ENCODE measurements at places on chromosomes 3 and 15. TPM values are rescaled to one million over a fixed set of nuclear protein-coding genes. Genes with fewer than 3 reads are reported as not detected.

The CELF6 gene
- 0.18 TPM for total RNA-seq

The EFCC1 gene
- not detected for total RNA-seq

The MYZAP gene
- total RNA-seq, result 0.18 TPM

The GRAMD2A gene
- not detected for total RNA-seq

The ALPK3 gene
- total RNA-seq, result 0.20 TPM

The ITIH1 gene
- not detected for total RNA-seq

The RETNLB gene
- not detected for total RNA-seq

The POC1A gene
- 25.6 TPM for total RNA-seq

DNA sequence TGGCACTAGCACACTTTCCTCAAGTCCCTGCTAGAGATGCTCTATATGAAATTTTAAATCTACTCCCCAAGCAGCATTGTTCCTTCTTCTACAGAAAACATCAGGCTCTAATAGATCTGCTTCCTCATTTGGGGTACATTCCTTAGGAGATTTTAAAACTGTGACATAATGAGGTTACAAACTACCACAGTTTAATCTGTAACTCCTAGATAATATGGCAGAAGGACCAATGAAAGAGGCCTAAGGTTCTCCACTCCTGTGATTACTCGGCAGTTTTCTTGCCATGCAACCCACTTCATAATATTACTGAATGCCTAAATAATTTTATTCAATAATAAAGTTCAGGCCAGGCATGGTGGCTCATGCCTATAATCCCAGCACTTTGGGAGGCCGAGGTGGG lies 16.1 kb downstream of the ZNF106 start:
- DNase-seq, result no peak

DNA sequence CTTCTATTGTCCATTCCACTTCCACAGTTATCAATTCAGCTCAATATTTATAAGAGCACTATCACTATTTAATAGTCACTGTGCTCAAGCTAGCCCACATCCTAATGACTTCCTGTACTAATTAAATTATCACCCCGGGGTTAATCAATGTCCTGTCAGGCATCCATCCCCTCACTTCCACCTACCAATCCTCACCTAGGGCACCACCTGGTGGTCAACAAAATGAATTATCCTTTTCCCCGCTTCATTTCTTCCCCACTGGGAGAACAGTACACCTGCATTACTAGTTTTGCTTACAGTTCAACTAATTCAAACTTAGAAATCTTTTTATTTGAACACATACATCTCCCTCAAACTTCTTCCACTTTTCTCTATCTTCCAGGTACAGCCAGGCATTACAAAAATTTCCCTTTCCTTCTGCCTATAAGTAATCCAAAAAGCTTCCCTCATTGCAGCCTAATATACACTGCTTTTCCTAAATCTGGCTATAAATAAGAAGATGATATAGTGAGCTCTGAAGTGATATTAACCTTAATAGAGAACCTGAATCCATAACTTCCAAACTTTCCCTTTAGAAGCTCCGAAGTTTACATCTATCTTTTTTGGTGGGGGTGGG lies 68.5 kb downstream of the TMCC1 start:
- DNase-seq, result peak; percentile 49

DNA sequence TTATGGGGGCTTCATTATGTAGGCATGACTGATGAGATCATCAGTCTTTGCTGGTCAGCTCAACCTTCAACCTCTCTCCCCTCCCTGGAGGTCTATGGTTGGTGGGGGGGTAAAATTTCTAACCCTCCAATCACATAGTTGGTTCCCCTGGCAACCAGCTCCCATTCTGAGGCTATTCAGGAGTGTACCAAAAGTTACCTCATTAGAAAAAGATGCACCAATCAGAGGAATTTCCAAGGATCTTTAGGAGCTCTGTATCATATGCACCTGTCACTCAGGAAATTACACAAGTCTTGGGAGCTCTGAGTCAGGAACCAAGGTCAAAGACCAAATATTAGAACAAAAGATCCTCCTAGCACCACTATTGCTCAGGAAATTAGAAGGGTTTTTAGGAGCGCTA lies 21.4 kb upstream of the LEO1 start:
- no peak for DNase-seq

- DNase-seq, result peak; percentile 34
Measured at GRCh38 chr3:138082085-138082991, 33.1 kb downstream of the DZIP1L start.

DNA sequence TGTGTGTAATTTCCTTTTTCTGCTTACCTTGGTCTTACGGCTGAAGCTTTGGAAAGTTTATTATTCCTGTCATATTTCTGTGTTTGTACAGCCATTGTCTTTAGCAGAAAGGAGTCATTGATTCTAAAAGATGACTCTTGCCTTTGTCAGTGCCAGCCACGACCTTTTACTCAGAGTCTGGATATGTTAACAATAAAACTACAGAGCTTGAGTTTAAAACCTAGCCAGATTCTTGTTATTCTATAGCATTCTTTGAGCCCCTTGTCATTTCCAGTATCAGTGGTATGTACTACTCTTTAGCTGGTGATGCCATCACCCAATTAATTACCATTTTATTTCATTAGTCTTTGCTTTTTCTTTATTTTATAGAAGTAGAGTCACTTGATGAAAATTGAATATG lies 142.4 kb downstream of the TCF12 start:
- DNase-seq, result no peak

DNA sequence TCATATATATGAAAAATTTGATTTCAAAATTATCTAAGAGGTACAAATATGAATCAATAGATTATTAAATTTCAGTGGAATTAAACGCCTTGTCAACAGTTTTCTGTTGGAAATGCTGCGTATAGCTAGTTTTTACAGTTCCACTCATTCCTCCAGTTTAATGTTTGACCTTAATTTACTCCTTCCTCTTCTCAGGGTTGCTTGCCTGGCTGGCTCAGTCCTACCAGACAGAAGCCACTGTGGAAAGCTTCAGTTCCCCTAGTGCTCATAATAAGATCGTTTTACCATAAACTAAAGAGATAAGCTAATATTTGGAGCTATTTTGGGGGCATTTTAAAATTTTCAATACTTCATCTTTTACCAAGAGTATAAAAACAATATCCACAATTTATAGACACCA lies 22.8 kb downstream of the EMC7 start:
- no peak for DNase-seq

DNA sequence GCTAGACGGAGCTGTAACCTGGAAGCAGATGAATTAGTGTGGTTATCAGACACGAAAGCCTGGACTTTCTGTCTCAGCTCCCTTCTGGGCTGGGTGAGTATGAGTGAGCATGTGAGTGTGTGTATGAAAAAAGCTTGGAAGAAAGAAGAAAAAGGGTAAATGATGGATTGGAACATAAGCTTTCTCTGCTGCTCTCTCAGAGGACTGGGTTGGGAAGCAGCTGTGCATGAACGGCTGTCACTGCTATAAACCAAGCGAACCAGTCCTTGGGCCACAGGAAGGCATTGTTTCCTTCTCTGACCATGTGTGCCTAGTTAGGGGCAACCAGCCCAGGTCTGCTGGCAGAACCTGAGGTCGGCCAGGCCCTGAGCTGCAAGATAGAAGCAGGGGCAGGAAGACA lies 37.0 kb downstream of the UMPS start:
- no peak for DNase-seq

DNA sequence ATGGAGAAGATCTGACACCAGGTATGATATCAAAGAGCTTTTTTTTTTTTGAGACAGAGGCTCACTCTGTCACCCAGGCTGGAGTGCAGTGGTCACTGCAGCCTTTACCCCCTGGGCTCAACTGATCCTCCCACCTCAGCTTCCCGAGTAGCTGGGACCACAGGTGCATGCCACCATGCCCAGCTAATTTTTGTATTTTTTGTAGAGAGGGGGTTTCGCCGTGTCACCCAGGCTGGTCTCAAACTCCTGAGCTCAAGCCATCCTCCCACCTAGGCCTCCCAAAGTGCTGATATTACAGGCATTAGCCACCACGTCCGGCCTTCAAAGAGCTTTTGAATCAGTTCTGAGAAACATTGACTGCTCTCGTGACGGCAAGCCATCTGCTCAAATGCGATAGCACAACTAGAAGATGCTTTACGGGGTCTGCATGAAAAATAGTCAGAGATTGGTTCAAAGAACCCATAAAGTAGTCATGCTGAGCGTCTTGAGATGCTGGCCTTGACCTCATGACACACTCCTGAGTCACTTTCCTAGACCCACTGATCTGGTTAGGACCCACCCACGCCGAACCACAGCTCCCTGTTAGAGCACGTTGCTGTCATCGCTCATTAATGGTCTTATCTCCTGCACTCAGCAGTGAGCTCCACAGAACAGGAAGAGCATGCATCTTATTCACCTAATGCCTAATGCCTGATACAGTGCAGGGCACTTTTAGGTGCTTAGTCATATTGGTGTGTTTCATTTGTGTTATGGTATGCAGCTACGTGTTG lies 57.0 kb upstream of the NR2F2 start:
- no peak for DNase-seq

DNA sequence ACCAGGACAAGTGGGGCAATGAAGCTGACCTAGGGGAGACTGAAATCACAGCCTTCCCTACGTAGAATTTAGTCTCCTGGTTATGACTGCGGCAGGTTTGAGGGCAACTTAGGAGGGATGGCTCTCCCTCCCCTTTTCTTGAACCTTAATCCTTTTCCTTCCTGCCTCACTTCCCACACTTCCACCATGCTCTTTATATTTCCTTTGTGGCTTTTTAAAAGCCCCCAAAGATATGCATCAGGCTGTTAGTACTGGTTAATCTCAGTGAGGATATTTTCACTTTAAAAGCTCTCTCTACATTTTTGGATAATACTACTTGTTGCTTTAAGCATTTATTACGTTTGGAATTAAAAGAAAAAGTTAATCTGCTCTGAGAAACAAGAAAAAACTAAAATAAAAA lies 339.2 kb downstream of the SOX2 start:
- no peak for DNase-seq

GRCh38 chr3:127640042-127640355 lies 11.0 kb downstream of the PODXL2 start:
- no peak for DNase-seq

GRCh38 chr15:91915576-91915975 lies 62.1 kb downstream of the SLCO3A1 start:
- DNase-seq, result no peak

DNA sequence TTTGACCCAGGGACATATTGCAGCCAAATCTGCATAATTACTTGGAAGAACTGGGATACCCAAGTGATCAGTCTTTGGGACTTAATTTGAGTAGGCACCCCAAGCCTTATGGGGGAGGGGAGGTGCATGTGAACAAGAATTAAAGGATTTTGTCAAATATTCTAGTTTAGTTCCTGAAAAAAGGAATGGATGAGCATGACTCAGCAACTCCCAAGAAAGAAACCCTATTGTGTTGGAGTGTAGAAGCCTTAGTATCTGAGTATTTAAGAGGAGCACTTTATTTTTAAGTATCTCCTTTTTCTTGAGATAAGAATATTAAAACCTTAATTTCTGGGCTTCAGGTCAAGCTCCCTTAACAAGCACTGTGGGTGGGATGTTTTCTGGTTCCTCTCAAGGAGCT lies 222.4 kb downstream of the CD47 start:
- no peak for DNase-seq

- DNase-seq, result no peak
Measured at GRCh38 chr3:117479095-117479494, 769.5 kb downstream of the TUSC7 start.

GRCh38 chr3:169613053-169613803 lies 50.3 kb downstream of the MECOM start:
- DNase-seq, result no peak

DNA sequence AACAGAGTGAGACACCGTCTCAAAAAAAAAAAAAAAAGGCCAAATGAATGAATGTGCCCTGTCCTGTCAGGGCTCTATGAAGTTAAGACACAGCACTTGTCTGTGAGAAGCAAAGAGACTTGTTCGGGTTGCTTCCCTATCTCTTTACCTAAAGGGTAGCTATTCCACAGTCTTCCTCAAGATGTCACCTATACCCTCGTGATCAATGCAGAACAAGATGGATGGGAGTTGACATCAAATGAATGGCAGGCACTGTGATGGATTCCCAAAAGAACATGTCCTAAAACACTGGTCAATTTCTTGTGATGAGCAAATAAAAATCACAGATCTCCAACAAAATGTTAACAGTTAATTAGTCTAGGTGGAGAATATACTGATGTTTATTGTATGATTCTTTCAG lies 9.5 kb downstream of the TADA3 start:
- no peak for DNase-seq

- no peak for DNase-seq
Measured at GRCh38 chr15:55993804-55994560, 570 bp upstream of the NEDD4 start.

DNA sequence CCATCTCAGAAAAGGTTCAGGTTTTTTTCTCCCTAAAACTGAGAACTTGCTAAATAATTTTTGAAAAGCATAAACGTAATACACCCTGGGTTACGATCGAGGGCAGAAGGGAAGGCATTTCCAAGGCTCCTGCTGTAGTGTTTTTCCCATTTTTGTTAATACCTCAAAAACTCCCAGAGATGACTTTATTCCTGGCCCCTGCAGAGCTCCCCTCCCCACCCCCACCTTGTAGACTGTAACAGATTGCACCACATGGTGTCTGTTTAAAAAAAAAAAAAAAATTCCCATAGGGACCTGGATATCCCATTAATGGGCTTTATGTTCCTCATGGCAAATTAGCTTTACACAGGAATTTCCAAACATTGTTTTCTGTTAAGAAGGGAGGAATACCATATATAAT lies 38.2 kb downstream of the FEZF2 start:
- DNase-seq, result no peak
